ENCODE measurements at places on chromosomes 1 and 21.

- DNase-seq, result no peak
Measured at GRCh38 chr21:46369520-46370235, 45.7 kb downstream of the PCNT start.

DNA sequence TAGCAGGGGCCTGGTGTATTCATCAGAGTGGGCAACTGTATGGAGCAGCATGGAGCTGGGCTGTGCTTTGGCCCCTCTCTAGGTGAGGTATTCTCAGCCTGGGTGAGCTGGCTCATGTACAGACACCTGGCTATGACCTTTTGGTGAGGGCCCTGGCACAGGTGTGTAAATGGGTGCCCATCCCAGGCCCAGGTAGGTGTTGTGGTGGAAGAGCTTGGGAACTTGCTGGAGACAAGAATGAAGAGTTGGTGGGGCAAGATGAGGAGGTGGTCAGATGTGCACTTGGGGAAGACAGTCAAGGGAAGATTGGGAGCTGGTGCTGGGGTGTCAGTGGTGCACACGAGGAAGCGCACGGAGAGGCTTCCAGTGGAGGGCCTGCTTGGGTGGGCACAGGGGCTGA lies 95.5 kb downstream of the TRIM11 start:
- no peak for DNase-seq

GRCh38 chr1:115113766-115114165 lies 24.5 kb upstream of the TSPAN2 start:
- DNase-seq, result no peak

GRCh38 chr1:47993416-47993740 lies 3.8 kb downstream of the TRABD2B start:
- no peak for DNase-seq

GRCh38 chr21:33202464-33203363 lies 27.0 kb upstream of the IFNAR2 start:
- DNase-seq, result no peak

DNA sequence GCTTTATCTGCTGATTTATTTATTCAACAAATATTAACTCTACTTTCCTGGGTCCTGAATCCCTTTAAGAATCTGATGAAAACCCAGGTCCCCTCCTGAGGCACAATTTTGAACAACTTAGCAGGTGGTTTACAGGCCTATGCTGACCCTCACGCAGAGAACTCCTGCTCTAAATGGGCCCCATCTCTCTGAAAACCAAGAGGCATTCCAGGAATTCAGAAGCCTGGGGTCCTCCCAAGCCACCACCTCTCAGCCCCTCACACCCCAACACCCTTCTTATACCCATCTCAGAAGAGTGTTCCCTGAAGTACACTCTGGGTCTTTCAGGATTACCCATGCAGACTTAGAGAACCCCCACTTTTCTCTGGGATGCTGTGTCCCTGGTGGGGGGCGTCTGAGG lies 34.5 kb downstream of the LHX4 start:
- no peak for DNase-seq

DNA sequence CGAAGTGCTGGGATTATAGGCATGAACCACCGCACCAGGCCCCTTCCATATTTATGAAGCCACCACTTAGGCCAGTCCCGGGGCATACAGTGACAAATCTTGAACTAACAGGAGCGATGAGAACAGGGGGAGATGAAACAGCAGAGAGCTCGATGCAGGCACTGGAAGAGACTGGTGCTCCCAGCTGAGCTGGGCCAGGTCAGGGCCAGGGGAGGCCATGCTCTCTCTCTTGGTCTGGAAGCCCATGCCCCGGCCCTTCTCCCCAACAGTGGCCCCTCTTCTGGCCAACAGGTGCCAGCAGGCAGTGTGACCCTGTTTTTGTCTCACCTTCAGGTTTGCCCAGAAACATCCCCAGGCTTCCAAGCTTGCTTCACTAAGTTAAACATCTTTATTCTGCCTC lies 269.9 kb upstream of the C1orf174 start:
- no peak for DNase-seq

- no peak for DNase-seq
Measured at GRCh38 chr1:111441573-111442192, 7.4 kb downstream of the WDR77 start.

DNA sequence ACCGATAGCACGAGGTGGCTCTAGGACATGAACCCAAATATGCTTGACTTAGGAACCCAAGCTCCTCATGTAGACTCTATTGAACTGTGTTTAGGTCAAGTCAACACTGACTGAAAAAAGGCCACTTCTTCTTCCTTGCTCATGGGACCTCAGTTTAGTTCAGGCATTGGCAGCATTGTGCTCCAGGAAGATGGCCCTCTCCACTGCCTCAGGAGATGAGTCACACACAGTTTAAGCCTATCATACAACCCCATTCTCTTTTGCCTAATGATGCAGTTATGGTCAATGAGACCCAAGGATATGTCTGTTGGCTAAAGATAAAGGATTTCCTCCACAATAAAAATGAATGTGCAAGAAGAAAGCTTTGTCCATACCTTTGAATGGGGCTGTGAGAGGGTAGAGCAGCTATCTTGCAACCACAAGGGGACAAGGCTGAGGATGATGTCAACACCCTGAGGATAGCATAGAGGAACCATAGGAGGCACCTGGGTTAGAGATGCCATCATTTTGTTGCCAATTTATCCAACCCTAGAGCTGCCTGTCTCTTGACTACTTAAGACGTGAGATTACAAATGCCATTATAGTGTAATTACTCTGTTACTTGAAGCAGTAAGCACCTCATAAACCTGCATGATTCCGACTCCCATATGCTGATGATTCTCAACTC lies 3.0 kb upstream of the TRIM63 start:
- DNase-seq, result no peak

DNA sequence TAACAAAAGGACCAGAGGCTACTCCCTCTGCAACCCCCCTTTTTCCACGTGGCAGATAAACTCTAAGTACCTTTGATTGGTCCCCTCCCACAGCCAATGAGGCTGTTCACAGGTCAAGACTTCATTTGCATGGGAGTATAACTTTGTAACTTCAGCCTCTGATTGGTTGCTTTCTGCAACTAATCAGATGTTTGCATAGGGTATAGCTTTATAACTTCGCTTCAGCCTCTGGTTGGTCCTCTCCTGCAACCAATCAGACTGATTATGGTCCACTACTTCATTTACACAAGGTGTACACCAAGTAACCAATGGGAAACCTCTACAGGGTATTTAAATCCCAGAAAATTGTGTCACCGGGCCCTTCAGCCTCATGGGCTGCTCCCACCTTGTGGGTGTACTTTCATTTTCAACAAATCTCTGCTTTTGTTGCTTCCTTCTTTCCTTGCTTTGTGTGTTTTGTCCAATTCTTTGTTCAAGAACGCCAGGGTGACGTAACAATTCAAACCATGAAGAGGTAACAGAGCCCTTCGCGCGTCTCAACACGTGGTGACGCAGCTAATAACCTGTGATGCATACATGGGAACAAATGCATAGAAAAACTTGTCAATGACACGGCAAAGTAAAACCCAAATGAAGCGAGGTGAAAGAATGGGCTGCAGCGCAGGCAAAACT lies 47.2 kb downstream of the VPS26C start:
- no peak for DNase-seq

DNA sequence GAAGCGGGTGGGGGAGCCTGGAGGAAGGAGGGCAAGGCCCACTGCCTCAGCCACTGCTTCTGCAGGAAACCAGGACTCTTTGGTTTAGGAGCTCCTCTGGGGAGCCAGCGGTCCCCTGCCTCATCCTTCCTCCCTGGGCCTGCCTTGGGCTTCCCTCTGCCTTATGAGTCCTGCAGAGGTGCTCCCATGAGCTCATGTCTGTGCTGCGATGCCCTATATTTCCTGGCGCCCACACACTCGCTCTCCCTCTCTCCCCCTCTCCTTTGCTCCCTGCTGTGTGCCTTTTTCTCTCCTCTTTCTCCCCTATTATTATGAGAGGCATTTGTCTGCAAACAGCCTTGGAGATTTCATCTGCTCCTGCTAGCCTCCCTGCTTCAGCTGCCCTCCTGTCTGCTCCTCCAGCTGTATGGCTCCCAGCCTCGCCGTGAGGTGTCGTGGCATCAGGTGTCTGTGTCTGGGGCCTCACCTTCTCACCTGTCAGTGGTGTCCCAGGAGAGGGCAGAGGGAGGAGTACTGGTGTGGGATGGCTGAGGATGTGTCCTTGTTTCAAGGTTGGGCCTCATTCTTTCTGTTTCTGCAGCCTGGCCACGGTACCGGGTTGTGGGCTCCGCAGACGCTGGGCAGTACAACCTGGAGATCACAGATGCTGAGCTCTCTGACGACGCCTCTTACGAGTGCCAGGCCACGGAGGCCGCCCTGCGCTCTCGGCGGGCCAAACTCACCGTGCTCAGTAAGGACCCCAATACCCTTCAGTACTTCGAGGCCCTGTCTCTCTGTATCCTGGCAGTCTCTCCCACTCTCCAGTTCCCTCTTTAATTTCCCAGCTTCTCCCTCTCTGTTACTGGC lies 84.2 kb downstream of the KIRREL1 start:
- DNase-seq, result no peak

GRCh38 chr1:90821152-90821787 lies 104.2 kb upstream of the BARHL2 start:
- DNase-seq, result no peak

DNA sequence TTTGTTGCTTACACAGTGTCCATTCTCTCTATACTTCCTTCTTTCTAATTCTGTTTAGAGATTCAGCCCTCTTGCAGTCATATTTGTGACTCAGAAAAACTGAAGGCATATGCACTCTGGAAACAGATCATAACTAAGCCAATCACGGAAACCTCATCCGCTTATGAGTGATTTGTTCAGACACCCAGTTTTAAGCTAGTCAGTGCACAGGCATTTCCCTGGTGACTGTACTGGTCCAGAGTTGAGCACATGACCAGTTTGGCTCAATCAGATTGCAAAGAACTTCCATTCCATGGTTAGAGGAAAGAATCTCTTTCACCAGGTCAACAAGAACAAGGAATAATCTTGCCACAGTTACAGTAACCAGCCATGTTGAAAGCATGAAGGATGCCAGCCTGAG lies 69.2 kb upstream of the SGIP1 start:
- no peak for DNase-seq

DNA sequence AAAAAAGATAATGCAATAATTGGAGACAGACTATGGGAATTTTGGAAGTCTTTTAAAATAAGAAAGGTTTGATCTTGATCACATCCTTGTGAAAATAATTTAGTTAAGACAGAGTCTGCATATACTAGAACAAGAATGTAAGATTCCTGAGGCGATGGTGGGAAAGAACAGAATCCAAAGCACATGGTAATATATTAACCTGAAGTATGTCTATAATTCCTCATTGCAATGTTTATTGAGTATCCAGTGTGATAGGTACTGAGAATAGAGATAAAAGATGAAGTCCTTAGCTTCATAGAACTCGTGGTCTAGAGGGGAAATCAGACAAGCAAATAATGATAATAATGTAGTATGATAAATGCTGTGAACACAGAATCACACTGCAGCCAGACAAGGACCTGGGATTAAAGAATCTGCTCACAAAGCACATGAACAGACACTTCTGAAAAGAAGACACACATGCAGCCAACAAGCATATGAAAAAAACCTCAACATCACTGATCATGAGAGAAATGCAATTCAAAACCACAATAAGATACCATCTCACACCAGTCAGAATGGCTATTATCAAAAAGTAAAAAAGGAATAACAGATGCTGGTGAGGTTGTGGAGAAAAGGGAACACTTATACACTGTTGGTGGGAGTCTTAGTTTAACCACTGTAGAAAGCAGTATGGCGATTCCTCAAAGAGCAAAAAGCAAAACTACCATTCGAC lies 6.9 kb upstream of the ANGPTL3 start:
- DNase-seq, result no peak
